ENCODE measurements at places on chromosomes 1 and 21.

- no peak for DNase-seq
Observed at GRCh38 chr1:107058245-107059032, 2.0 kb downstream of the PRMT6 start.

GRCh38 chr1:215599418-215600074, 32.4 kb downstream of the KCTD3 start:
- no peak for DNase-seq

DNA sequence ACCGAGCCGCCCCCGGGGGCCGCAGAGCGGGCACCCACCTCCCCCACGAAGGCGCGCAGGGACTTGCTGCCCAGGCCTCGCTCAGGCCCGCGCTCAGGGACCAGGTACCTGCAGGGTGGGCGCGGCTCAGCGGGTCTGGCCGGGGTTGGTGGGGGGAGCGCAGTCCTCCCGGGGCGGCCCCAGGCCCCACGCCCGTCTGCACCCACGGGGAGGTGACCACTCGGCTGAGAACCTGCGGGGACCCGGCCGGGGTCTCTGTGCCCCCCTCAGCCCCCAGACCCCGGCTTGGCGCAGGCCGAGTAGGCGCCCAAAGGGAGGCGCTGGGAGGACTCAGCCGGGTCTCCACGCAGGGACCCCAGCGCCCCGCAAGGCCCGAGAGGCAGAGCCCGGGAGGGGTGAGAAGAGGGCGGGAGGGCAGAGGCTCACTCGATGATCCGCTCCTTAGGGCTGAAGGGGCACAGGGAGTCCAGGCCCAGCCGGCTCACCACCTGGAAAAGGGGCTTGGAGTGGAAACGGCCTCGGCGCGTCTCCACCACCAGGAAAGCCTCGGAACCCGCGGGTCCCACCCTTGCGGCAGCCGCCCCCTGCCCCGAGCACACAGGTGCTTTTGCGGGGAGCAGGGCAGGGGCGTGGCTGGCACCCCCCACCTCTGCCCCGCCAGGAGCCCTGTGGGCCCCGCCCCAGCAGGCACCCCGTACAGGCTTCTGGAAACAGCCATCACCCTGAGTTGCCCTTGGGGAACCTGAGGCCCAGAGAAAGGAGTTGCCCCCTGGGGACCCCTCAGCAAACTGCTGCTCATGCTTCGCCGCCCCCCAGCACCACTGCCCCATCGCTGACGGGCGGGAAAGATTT, 9.3 kb downstream of the FTCD start:
- DNase-seq, result no peak

DNA sequence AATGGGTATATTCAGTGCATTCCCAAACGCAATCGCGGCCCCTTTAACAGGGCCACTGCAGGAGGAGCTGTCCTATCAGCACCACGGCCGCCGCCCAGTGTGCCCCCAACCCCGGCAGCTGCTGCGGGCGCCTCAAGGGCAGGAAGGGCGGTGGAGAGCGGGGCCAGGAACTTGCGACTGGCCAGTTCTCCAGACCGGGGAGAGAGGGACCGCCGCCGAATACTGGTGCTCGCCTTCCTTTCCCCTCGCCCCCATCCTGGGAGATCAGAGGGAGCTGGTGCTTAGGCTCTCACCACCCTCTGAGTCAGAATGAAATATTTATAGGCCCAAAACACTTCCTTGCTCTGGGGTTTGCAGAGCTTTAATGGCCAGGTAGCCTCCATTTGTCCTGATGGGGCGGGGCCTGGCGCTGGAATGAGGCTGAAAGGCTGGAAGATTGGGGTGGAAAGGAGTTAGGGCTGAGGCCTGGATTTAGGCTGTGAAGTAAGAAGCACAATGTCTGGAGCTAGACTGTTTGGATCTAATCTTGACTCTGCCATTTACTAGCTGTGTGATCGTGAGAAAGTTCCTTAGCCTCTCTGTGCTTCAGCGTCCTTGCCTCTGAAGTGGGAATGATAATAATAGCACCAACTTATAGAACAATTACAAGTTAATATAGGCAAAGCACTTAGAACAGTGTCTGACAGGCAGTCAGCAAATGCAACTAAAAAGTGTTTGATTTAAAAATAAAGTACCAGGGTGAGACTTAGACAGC, 75.5 kb downstream of the NAV1 start:
- peak; percentile 97 for DNase-seq

DNA sequence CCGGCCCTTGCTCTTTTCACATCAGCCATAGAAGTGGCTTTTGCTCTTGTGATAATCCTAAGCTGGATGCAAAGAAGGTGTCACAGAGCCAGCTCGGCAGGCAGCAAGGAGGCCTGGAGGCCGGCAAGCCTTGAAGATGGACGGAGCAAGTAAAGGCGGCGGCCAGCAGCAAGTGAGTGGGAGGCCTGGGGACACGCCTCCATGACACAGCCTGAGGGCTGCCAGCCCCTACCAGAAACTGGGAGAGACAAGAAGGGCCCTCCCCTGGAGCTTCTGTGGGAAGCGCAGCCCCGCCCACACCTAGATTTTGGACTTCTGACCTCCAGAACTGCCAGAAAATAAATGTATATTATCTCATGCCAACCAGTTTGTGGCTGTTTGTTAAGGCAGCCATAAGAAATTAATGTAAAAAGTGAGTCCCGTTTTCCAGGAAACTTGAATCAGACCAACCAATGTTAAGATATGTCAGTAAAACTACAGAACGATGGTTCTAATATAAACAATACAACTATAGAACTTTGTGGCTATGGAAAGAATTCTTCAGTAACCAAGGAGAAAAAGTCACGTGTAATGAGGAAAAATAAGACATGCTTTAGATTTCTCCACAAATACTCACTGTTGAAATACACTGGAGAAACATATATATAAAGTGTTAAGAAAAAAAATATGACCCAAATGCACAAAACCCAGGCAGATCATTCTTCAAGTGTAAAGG, 49.9 kb downstream of the BACE2 start:
- peak; percentile 49 for DNase-seq

DNA sequence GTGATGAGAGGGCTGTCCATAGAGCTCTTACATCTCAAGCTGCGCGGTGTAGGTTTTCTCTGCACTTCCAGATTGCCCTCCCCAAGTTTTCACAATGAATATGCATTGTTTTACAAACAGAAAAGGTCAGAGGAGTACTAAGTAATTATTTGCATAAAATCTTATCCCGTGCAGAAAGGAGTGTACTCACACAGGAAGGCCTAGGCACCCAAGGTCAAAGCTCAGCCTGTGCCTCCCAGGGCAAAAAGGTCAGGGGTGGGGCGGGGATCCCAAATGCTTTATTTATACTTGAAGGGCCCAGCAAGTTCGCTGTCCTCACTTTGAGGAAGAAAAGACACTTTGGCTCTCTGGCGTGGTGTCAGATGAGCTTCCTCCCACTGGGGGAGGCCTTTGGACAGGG, 10.3 kb upstream of the KCNE1 start:
- DNase-seq, result no peak

- no peak for DNase-seq
Observed at GRCh38 chr1:20587661-20588053, 1.2 kb upstream of the CDA start.

GRCh38 chr21:45385549-45386050, 19.4 kb upstream of the COL18A1 start:
- no peak for DNase-seq

DNA sequence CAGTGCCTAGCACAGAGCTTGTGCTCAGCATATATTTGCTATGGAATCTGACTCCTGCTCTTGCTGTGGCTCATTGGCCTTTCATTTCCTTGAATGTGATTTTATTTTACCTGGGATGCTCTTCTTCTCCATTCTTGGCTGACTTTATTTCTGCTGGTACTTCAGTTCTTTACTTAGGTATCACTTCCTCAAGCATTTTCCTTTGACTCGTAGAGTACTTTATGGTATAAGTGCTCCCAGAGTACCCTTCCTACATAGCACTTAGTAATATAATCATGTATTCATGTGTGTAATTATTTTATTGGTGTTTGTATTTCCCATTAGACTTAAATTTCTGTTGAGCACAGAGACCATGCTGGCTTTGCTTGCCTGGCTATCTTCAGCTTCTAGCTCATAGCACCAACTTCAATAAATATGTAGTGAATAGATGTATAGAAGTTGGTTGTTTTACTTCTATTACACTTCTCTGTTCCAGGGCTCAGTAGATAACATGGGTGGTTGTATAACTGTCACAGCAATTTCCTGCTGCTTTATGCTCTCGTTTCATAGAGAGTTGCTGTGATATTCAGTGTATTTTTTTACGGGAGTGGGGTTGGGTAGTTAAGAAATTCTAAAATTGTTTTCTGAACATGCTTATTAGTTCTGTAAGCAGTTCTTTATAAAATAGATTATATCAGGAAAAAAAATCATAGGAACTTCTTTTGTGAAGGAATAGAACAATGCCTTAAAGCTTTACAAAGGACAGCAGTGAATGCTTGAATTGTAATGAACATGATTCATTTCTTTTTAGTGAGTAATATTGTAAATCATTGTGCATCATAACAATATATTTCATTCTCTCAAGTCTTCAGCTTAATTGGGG, 112.2 kb downstream of the NEK7 start:
- DNase-seq, result no peak

GRCh38 chr1:36034692-36035091, 49.2 kb upstream of the TEKT2 start:
- no peak for DNase-seq

DNA sequence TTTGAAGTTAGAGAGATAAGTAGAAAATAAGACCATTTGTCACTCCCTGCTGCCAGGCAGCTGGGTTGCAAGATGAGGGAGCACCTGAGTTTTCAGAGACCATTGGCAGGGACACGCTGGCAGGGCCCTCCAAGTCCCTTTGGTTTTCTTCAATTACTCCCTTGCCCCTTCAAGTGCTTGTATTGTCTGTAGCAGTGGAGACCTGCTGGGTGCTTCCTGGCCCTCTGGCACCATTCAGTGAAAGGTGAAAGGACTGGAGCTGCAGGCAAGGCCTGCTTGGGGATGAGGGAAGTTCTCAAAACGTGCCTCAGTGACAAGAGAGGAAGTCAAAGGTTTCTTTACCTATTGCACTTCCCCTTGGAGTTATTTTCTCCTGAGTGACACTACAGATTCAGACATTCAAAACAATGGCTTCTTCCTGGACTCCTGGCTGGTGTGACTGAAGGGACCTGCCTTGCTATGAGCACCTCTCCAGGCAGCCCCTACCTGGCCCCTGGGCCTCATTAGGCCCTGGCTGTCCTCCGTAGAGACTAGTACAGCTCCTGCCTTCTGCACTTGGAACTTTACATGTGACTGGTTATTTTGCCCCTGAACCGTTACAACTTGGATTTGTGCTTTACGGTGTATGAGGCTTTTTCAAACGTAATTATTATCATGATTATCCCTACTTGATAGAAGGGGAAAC, 100.1 kb downstream of the C1orf21 start:
- no peak for DNase-seq

DNA sequence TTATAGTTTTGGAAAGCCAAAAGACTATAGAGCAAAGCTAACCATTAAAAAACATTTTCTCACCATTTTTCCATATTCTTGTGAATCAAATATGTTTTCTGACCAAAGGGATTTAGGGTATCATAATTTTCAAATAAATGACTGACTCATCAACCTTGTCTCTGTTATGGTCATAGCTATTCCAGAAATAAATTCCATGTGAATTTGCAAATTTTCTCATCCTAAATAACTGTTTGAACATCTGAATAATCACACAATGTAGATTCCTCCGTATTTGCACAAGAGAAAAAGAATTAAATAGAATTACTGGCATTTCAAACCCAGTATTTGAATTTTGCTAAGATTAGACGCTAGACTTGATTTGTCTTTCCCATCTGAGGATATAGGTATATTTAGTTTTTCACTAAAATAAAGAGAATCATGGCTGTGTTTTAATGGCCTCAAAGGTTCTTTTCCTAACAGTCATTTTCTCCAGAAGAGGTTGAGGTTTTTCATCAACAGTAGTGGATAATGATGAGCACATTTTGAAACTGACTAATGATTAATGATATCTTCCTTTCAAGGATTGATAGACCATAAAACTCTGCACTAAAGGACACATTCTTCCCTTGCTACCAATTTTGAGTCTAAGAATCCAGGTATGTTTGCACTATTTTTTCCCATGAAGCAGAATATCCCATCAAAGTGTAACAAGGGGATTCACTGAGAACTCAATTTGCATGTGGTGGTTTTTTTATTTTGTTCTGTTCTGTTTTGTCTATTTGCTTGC, 9.5 kb upstream of the DUSP23 start:
- no peak for DNase-seq

GRCh38 chr1:218426343-218426657, 81.2 kb downstream of the TGFB2 start:
- DNase-seq, result no peak

GRCh38 chr21:36980280-36981048, 14.0 kb upstream of the HLCS start:
- peak; percentile 46 for DNase-seq

GRCh38 chr1:76799700-76800099, 67.6 kb upstream of the ST6GALNAC5 start:
- DNase-seq, result no peak

- no peak for DNase-seq
Observed at GRCh38 chr1:172642970-172643369, 15.9 kb upstream of the FASLG start.

GRCh38 chr1:176693697-176694329, 230.8 kb downstream of the PAPPA2 start:
- DNase-seq, result no peak

GRCh38 chr1:25527226-25527846, 16.1 kb upstream of the LDLRAP1 start:
- no peak for DNase-seq

DNA sequence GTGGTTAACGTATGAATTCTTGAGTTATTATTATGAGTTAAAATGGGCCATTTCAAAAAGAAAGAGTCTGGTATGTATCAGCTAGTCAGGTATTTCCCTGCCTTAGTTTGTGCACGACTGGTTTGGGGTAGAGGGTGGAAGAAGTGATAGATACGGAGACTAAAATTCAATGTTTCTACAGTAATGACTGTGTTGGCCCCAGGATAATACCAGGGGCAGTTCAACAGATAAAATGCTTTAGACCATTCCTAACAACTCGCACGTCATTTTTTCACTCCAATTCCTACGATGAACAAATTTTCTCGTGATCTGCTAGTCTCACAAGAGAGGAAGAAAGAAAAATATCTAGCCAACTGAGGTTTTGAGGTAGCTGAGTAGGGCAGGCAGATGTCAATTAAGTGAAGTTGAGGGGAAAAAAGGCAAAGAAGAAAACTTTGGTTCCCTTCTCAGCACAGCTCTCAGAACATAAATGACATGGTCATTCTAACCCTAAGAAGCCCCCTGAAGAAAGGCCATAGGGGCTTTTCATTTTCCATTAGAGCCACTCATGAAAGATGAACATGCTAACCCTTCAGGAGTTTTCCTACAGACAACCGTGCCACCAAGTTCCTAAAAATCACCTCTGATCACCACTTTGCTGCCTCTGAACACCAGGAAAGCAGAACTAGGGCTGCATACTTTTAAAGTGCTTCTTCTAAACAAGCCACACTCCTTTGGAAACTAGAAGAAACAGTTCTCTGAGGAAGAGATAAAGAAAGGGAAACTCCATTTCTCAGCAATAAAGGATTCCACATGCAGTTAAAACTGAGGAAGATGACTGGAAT, 5.6 kb downstream of the MCOLN2 start:
- no peak for DNase-seq

DNA sequence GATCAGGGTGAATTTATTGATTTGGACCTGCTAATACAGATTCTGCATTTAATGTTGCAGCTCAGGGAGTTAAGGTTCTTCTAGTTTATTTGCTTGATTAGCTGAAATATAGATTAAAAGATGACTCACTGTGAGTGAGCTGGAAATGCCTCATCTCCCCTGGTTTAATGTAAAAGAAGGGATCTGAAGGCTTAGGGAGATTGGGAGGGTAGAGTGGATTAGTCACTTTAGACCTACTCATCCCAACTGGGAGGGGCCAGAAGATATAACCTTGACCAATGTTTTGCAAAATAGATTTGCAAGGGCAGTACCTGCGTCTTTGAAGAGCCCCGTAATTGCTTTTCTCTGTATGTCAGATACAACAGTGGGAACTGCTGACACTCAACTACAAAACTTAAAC, 922.8 kb upstream of the ADGRL4 start:
- DNase-seq, result no peak
